ENCODE measurements at places on chromosomes 2 and 18.
A peak's percentile ranks its signal among the peaks of the same experiment; 100 is the strongest.

DNA sequence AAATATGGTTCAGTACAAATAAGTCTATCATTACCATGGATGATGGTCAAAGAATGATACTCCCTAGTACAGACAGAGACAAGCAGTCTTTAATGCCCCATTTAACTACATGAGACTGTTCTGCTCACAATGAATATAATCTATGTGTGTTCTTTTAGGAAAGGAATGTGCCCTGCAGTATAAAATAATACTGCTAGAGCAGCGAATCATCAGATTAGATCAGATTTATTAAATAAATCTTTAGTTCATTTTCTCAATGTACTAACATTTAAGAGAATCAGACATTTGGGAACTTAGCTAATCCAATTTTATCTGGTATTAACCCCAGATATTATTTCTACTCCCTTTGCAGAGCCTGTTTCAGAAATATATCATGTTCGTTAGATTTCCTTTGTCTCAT lies 272.0 kb upstream of the GCFC2 start:
- no peak for DNase-seq

DNA sequence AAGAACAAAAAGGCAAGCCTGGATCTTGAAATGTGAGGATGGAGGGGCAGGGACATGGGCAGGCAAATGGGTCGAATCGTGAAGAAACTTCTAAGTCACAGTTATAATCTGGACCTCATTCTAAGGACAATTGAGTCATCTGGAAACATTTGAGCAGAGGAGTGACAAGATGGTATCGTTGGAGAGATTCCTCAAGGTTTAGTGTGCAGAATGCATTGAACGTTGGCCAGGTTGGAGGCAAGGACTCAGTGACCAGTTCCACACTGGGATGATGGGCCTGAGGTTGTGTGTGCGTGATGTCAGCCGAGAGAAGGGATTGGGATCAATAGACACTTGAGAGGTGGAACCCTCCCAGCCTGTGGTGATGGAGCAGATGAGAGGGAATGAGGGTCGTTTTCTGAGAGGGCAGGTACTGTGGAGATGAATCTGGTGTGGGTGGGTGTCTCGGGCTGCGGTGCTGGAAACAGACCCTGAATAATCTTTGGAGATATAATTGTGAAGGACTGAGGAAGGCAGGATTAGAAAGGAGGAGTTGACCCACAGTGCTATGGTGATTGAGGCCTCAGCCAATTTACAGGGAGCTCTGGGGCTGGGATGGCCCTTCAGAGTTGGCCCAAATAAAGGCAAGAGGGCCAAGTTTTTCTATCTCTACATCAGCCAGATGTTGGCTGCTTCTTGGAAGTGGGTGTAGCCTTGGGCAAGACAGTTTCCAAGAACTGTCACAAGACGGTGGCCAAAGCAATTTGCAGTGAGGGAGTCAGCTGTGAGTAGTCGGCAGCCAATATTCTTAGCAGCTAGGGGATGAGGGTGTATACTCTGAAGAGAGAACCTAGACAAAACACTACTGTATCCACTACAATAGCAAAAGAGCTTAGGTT lies 5.8 kb upstream of the ZNF532 start:
- DNase-seq: no peak

DNA sequence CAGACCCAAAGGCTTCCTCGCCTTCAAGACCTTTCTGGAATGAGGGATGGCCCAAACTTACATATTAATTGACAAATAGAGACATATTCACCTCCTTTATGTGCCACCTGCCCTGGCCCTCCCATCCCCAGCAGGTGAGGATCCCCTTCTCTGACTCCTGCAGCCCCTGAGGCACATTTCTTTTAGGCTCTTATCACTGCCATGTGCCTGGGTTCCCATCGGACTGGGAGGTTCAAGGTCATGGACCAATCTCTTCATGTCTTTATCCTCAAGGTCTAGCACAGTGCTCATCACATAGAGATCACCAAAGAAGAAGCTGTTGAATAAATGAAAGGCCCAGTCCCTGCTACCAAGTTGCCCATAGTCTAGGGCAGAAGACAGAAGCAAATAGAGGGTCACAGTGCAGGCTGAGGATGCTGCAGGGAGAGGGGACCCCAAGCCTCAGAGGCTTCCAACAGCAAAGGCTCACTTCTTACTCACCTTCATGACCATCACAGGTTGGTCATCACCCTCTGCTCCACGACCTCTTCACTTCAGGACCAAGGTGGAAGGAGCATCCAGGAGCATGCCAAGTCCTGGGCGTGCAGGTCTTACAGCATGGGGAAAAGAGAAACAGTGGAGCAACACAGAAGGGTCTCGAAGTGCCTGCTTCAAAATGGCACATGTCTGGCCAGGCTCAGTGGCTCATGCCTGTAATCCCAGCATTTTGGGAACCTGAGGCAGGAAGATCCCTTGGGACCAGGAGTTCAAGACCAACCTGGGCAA lies 193.9 kb downstream of the SMAD2 start:
- DNase-seq: no peak

GRCh38 chr18:35131387-35132020 lies 90.3 kb downstream of the MAPRE2 start:
- DNase-seq: no peak

- DNase-seq: no peak
These were observed 624.9 kb upstream of the FANCL start for GRCh38 chr2:58866040-58866439.

DNA sequence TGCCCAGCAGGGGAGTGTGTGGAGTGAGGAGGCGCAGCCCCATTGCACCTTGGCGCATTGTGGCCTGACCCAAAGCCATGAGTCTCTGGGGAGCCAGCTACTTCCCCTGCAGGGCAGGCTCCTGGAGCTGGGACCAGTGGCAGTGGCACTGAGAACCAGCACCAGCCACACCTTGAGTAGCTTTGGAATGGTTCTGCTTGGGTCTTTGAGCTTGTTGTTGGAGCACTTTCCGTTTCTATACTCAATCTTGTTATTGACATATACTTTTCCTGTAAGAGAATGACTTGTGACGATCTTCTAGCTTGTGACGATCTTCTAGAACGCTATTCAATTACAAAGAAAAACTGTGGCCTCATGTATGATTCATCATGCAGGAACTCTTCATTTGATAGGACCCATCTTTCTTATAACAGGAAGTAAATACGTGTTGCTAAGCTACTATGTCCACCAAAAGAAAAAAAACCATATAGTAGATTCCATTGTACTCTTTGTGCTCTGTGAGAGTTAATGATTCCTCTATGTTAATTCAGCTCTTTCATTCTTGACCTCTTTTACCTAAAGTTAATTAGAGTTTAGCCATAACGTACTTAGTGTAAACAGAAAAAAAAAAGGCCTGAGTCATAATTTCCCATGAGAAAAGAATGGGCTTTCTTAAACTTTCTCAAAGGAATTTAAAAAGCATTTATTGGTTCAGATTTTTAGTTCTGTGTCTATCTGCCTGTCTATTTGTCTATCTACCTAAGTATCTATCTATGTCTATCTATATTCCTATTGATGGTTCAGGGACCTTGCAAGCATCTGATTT lies 113.1 kb downstream of the GATA6 start:
- DNase-seq: peak; percentile 97

DNA sequence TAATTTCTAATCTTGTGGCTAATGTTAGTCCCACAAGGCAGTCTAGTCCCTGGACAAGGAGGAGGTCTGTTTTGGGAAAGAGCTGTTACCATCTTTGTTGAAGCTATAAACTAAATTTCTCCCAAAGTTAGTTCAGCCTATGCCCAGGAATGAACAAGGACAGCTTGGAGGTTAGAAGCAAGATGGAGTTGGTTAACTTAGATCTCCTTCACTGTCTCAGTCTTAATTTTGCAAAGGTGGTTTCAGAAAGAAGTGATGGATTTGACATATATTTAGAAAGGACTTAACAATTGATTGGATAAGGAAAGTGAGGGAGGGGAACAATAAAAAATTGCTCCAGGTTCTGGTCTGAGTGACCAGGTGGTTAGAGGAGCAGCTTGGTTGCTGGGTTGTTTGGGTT lies 14.6 kb upstream of the SCYGR1 start:
- DNase-seq: no peak

DNA sequence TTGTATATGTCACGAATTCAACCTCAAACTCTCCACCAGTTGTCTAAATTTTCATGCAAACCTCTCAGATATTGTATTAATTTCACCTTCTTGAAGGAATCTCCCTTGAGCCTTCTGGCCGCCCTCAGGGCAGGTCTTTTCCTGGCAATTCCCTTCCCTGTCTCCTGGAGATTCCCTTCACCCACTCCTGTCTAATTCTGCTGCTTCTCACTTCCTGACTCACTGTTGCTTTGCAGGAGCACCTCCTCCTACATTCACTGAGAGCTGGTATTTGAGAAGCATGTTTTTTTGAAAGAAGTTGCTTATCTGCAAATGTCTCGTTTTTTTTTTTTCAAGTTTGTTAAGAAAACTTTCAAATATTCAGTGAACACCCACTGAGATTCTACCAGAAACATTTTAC lies 79.9 kb upstream of the OTOS start:
- DNase-seq: peak; percentile 72

DNA sequence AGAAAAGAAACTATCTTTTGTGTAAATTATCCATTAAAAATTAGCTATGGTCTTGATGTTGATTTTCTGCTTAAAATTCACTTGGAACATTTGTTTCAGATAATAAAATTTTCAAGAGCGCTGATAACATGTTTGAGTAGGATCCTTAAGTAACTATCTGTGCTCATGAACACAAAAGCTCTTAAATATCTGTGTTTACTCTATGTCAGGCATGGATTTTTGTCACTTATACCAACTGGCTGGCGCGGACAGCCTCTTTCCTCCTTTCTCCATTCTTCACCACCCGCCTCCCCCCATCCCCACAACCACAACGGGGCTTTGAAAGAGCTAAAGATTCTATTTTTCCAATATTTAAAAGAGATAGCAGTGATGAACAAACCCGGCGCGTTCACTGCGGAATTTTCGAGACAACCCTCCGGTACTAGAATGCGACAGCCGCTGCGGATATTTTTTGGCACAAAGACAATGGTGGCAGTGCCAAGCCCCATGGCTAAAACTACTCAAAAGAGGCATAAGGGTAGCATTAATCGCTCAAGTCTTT lies 181.5 kb downstream of the TCF4 start:
- no peak for DNase-seq

- DNase-seq: no peak
These were observed 186.6 kb downstream of the PID1 start for GRCh38 chr2:229084447-229084846.

GRCh38 chr2:237113026-237113795 lies 27.5 kb downstream of the COPS8 start:
- no peak for DNase-seq

GRCh38 chr2:7899241-7899640 lies 782.6 kb upstream of the ID2 start:
- no peak for DNase-seq

DNA sequence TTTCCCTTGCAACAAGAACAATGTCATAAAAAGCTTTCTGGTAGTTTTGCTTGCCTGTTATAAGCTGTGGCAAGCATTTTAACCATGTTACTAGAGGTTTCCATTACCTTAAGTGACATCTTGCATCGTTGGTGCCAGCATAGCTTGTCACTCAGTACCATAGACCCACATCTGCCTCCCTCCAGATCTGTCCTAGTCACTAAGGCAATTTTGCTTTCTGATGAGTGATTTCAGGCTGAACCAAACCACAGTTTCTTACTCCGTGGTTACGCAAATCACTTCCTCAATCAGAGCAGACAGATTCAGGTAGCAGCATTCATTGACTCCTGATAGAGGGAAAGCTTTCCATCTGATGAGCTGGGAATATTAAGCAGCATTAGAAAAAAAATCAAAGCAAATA lies 1057.5 kb upstream of the FAM98A start:
- DNase-seq: no peak

DNA sequence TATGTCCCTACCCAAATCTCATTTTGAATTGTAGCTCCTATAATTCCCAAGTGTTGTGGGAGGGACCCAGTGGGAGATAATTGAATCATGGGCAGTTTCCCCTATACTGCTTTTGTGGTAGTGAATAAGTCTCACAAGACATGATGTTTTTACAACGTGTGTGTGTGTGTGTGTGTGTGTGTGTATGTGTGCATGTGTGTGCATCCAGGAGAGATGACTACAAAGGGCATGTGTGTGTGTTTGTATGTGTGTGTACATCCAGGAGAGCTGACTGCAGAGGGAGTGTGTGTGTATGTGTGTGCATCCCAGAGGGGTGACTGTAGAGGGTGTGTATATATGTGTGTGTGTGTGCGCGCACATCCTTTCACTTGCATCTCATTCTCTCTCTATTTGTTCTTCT lies 86.7 kb downstream of the KCNS3 start:
- no peak for DNase-seq

DNA sequence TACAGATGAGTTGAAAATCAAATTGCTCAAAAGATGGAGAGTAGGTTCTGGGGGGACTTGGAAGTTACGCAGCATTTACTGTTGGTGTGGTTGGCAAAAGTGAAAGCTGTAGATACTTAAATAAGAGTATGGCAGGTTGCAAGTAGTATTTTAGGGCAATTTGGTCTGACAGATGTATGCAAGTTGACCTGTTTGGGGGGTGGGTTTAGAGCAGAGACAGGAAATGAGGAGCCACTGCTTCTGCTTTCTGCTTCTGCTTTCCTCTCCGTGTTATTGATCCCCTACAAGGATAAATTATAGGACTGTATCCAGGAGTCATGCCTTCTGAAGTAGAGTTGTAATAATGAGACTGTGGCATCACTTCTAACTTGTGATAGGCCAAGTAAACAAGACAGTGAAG lies 71.2 kb downstream of the EPAS1 start:
- DNase-seq: no peak

DNA sequence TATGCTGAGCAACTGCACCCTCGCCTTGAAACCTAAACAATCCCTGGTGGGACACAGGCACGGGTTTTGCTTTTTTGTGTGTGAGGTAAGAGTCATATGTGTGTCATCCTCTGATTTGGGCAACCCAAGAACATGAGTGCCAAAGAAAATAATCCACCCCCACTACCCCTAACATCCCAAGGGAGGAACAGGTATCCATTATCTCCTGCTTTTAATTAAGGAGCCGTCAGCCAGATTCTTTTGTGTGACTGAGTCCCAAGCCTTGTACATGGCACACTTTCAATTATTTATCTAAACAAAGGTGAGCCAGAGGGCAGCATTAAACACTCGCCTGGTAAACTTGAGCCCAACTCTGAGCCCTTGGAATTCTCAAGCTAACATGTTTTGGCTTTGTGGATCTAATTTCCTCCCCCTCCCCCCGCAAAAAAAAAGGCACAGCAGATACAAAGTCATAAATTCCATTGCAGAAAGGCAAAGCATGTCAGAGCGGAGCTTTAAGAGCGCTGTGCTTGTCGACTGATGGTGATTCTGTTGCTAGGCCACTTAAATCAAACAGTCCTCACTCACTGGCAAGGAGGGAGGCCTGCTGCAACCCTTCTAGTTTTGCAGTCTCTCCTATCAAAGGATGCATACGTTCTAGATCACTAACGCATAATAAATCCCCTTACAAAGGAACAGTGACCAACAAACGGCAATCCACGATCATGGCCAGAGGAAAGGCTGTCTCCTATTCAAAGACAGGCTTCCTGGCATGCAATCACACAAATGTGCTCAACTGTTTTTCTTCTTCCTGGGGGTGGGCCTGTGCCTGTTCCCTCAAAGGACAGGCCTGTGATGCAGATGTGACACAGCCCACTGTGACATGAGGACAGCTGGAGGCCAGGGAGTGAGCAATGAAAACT lies 143.5 kb upstream of the LMAN1 start:
- peak; percentile 93 for DNase-seq

Data from iris pigment epithelial cell (primary cell).